ENCODE measurements at places on chromosomes 7 and 10.

GRCh38 chr7:49295146-49295545 lies 370.8 kb downstream of the CDC14C start:
- no peak for DNase-seq

- DNase-seq: no peak
Measured at GRCh38 chr7:150380463-150380862, 1.3 kb downstream of the ZNF775 start.

GRCh38 chr7:30572212-30572841 lies 22.4 kb upstream of the GARS1 start:
- DNase-seq: no peak

DNA sequence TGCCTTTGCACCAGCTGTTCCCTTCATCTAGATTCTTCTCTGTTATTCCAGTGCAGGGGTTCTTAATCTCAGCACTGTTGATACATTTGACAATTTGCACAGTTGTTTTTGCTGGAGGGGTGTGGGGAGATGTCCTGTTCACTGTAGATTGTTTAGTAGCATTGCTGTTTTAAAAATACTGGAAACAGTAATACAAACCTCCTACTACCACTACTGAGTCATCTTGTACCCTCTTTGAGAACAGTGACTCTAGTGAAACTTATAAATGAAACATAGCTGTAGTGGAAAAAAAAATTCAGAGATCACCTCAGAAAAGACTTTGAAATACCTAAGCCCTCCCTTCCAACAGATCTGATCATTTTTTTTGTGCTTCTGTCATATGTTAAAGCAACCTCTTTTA lies 154.8 kb upstream of the TMEM196 start:
- DNase-seq: no peak

GRCh38 chr7:29276806-29277205 lies 82.2 kb downstream of the CHN2 start:
- DNase-seq: no peak

GRCh38 chr10:132699411-132700155 lies 86.4 kb downstream of the NKX6-2 start:
- no peak for DNase-seq
